ENCODE measurements at places on chromosomes 7 and 10. TPM values are rescaled to one million over a fixed set of nuclear protein-coding genes. Genes with fewer than 3 reads are reported as not detected.

Gene CRCP
- total RNA-seq, result 25.2 TPM

Gene EVX1
- not detected for total RNA-seq

Gene IDI2
- not detected for total RNA-seq

Gene TYW1B
- total RNA-seq, result 2.1 TPM

Gene SPOCK2
- total RNA-seq, result 0.15 TPM

Gene HOXA6
- 2.6 TPM for total RNA-seq

Gene C10orf105
- 0.15 TPM for total RNA-seq

Gene CLCN1
- total RNA-seq, result not detected

Gene UTF1
- total RNA-seq, result not detected

Gene NODAL
- not detected for total RNA-seq

Gene ZP3
- 1.8 TPM for total RNA-seq

Gene CNNM1
- not detected for total RNA-seq

Gene LGI1
- total RNA-seq, result not detected

Gene CTTNBP2
- 0.32 TPM for total RNA-seq

Gene POU6F2
- not detected for total RNA-seq

Gene PWWP2B
- total RNA-seq, result 9.7 TPM

Gene TMEM178B
- total RNA-seq, result not detected

Gene RGR
- total RNA-seq, result not detected

Gene ZC3HAV1
- 55.2 TPM for total RNA-seq

Gene SDK1
- total RNA-seq, result 0.32 TPM

Gene TPK1
- total RNA-seq, result 5.5 TPM

Gene MTERF1
- 16.7 TPM for total RNA-seq

Gene BMPER
- 0.32 TPM for total RNA-seq

Gene GPR15LG
- total RNA-seq, result not detected

All from epithelial cell of umbilical artery (primary cell).